ENCODE measurements at places on chromosomes 2 and 18.

DNA sequence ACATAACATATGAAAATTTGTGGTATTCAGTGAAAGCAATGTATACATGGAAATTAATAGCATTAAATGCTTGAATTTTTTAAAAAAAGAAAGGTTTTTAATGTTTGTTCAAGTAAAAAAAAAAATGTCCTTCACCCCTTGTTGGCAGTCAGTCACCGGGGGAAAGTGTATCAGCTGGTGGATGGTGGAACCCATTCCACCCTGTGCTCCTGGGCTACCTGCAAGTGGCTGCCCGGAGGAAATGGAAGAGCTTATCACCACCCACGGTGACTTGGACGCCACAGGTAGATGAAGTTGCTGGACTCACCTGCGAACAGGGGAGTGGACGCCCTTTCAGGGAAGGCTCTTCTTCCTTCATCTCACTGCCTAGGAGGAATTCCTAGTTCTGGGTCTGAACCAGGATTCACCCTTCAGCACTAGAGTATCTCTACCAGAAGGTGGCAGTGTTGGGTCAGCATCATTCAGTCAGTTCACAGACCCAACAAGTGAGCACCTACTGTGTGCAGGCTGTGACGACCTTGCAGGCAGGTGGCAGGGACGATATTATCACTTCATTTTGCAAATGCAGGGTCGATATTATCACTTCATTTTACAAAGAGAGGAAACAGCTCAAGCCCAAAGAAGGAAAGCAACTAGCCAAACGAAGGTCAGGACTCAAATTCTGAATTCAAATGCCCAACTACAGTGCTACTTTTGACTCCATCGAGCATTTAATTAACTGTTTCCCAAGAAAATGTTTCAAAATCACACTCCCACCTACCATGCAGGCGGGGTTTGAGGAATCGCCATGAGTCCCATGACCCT, 35.8 kb downstream of the CIB4 start:
- DNase-seq: no peak

DNA sequence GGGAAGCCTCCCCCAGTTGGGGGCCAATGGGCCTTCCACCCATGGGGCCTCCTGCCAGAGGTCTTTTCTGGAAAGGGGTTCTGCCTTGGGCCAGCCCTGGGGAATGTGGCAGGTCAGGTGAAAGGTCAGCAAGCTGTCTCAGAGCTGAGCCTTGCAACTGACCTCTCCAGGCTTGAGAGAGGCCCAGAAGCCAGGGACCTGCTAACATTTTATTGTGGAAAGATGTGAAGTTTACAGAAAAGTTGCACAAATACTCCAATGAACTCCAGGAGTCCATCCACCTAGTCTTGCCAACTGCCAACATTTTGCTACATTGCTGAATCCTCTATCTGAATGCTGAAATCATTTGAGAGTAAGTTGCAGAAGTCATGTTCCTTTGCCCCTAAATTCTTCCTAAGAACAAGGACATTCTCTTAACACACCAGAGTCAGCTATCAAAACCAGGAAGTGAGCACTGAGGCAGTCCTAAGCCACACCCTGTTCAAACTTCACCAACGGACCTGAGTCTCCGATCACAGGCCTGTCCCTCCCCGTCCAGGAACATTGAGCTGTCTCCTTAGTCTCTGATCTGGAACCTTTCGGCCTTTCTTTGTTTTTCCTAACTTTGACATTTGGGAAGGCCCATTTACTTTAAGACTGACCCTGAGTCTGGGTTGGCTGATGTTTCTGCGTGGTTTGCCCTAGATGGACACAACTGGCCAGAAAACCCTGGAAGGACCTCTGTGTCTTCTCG, 4.0 kb downstream of the SNORC start:
- DNase-seq: no peak

GRCh38 chr2:48771241-48772014, 15.9 kb upstream of the LHCGR start:
- no peak for DNase-seq

DNA sequence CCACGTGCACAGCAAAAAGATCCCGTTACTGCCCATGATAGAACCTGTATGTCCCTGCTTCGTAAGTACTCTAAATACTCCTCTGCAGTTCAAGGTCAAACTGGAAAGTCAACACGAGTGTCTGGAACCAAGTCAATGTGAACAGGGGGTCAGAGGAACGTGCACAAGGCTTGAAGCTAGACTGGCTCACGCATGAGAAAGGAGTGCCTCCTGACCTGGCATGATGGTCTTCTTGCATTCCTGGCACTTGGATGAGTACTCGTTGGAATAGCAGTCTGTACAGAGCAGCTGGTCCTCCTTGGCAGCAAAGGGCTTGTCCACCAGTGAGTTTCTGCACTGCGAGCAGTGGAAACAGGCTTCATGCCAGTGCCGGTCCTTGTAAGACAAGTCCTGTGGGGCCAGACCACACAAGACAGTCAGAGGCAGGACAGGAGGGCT, 25.5 kb downstream of the FHL2 start:
- DNase-seq: no peak

DNA sequence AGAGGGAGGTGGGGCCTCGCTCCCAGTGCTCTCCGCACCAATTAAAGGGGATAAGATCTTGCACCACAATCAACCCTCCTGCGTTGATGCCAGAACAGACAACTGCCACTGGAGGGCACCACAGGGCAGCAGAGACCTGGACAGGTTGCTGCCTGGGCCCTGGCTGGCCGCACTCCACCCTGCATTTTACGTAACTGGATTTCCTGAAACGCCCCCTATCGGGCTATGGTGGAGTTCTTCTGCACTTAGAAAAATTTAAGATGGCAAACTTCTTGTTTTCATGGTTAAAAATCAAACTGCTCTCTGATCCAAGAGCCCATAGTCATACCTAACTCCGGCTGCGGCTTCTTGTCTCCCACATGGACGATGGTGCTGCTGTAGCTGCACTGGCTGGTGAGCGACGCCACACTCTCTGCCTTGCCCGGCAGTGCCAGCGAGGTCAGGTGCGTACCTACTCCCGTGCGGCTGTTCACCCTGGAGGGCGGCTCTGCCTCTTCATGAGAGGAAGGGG, 16.8 kb upstream of the HES6 start:
- DNase-seq: peak; percentile 51

DNA sequence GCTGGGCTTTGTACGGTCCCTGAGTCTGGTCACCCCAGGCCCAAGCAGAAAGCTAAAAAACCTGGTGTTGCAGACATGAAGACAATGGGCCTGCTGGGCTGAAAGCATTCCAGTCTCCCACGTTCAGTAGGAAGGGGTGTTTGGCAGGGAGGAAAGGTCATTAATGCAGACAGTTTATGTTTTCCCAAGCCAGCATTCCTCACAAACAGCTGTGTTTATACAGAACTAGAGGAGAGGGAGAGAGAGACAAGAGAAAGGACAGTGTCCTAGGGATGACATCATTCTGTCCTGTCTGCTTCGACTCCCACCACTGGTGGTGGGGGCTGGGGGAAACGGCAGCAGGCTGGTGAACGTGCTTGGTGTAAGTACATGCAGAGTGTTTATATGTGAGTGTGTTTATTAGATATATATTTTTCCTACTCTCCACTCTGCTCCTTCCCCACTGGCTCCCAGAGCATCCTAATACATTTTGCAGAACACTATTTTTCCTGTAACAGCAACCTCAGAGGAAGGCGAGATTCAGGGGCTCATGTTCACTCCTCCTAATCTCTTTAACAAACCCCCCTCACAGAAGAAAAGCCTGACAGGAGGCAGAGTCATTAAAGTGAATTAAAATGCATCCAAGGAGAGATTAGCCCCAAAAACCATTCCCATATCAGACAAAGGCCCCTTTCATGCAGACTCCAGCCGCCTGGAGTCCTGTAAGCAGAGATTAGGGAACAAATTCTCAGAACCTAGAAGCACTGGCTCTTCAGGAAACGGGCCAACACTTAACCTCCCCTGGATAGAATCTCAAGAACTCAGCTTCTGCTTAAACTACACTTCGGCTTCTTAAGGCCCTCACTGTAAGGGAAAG, 380.4 kb downstream of the TNS1 start:
- DNase-seq: no peak

DNA sequence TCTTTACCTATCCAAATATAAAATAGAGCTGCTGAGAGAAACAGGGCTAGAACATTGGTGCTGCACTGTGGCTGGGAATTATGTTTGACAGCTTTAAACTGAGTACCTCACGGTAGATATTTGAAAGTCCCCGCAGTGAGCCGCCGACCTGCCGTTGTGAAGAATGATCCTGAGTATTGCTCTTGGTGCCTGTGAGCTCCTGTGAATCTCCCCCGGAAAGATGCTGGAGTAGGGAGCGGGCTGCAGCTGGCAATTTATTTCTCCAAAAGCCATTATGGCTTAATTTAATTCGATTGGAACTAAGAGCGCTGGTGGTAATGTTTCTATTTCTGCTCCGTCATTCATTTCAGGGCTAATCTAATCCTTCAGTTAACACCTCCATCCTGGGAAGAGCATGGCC, 129.4 kb upstream of the TPO start:
- no peak for DNase-seq

GRCh38 chr2:212845941-212846340, 305.5 kb downstream of the IKZF2 start:
- no peak for DNase-seq

GRCh38 chr2:133197156-133197555, 371.1 kb downstream of the NCKAP5 start:
- no peak for DNase-seq

DNA sequence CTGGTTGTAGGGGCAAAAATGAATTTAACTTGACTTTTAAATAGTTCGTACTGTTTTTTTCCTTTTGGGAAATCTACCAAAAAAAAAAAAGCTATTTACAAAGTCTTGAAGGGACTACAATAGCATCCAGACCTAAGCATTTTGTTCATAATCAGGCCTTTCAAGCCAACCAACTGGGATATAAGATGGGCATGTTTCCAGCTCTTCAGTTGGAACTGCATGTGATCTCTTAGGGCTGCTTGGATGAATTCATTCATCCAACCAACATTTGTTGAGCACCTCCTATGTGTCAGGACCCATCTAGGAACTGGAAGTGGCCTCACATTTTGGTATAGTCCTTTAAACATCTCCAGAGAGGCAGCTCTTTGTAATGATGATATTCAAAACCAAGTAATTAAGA, 98.6 kb downstream of the AAK1 start:
- DNase-seq: no peak

- DNase-seq: no peak
These were observed 1.6 kb downstream of the TMEM178A start for GRCh38 chr2:39667104-39667885.

GRCh38 chr18:75068682-75069435, 140.1 kb downstream of the PTGR3 start:
- DNase-seq: no peak

GRCh38 chr2:110904116-110904778, 171.9 kb downstream of the ACOXL start:
- no peak for DNase-seq

DNA sequence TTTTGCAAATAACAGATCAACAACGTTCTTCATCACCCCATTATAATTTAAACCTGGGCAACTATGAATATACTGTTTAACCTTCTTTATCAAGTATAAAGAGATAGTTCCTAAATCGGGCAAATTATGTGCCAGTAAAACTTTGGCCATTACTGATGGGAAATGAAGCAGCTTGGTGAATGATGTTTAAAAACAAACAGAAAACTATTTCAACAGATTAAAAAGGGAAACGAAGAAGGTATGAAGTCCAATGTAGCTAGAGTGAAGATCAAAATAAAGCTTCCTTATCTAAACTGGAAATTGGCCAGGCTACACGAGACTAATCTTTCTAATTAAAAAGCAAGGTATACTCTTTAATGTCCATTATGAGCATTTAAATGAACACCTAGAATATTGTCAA, 6.7 kb upstream of the RBBP8 start:
- DNase-seq: no peak

GRCh38 chr2:150271952-150272802, 215.3 kb downstream of the RND3 start:
- no peak for DNase-seq

DNA sequence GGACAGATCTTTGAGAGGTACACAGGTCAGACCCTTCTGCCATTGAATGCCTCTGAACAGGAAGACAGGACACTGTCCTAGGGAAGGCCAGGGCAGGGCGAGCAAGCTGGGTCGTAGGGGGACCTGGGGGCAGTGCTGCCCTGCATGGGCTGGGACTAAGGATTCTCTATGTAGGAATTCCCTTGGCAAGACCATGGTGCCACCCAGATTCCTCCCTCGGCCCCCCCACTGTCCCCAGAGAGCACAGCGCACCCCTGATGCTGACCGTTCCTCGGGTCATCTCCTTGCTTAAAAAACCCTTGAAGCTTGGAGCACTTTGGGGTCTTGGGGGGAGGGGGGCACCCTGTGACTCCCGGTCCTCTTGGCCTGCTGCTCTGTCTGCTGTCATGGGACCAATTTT, 195.1 kb downstream of the SEPTIN10 start:
- DNase-seq: no peak

DNA sequence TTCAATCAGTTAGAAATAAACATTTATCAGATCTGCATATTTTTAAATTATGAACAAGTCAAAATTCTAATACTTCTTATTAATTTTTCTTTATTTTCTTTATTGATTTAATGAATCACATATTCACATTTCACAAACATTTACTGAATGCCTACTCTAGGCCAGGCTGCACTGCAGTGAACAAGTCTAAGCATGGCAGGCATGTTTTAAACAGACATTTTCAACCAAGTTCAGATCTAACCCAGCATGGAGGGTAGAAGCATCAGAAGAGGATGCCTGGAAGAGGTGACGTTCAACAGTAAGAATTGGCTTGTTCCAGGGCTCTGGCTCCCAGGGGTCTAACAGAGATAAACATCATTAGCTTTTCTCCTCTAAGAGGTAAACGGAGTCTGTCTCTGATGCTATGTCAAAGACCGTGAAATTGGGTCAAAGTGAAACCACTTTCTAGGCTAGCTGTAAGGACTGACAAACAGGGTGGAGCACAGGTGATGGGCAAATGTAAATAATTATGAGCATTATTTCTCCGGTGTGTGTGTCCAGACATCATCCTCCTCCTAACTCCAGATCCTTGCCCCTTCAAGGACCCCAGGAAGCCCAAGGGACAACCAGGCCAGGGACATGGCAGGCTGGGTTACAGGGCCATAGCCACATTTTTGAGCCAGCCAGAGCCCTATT, 50.6 kb downstream of the UNC50 start:
- DNase-seq: no peak

- DNase-seq: no peak
These were observed 12.2 kb downstream of the ASIC4 start for GRCh38 chr2:219526320-219527075.

- no peak for DNase-seq
These were observed 19.2 kb downstream of the HSPD1 start for GRCh38 chr2:197480165-197481036.

DNA sequence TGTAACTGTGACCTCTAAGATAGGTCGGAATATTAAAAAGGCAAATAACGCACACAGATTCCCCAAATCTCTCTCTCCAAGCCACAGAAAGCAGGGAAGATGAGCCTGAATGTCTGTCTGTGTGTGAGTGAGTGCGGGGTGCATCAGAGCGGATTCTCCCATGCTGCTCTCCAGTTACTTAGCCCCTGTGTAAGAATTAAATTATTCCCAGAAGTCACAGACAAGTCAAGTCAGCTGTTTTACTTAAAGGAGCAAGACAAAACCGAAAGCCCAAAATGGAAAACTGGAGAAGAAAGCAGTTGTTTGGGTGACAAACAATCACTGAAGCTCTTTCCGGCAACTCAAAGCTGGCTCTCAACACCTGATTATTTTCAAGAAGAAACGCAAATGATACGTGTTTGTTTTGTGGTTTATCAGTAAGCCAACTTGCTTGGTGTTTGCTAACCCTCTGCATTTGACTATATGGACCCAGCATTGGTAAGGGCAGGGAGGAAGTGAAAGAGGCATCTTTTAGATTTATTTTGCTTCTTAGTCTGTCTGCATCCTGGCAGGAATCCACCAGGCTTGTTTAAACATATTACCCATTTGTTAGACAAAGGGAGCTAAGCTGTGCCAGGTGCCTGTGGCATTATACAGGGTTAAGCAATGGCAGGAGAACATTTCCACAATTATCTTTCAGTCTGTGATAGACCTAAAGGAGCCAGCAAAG, 121.5 kb upstream of the CREB1 start:
- DNase-seq: no peak
